ENCODE measurements at places on chromosomes 13 and 19. TPM values are rescaled to one million over a fixed set of nuclear protein-coding genes. Genes with fewer than 3 reads are reported as not detected.

NLRP7 gene
- not detected for total RNA-seq

HSD17B14 gene
- 14.8 TPM for total RNA-seq

ACTMAP gene
- total RNA-seq, result 18.6 TPM

MYH14 gene
- total RNA-seq, result 7.5 TPM

SIAH3 gene
- not detected for total RNA-seq

FAM216B gene
- total RNA-seq, result not detected

C1QTNF9B gene
- total RNA-seq, result not detected

SPART gene
- total RNA-seq, result 32.7 TPM

SHANK1 gene
- total RNA-seq, result 0.17 TPM

OR10H1 gene
- not detected for total RNA-seq

PPAN gene
- 37.1 TPM for total RNA-seq

All from A549 treated with ZK216348 at 1 μM for 4 hours (cell line).